ENCODE measurements at places on chromosomes 6 and 20. TPM values are rescaled to one million over a fixed set of nuclear protein-coding genes. Genes with fewer than 3 reads are reported as not detected.

KIF3B gene
- total RNA-seq: 12.2 TPM

FANCE gene
- 11.3 TPM for total RNA-seq

SCRT2 gene
- total RNA-seq: not detected

KCNB1 gene
- total RNA-seq: 0.02 TPM

HMGCLL1 gene
- not detected for total RNA-seq

All from activated naive CD4-positive, alpha-beta T cell treated with anti-CD3 and anti-CD28 coated beads, Interleukin-2, amount 10 ng/mL, durations not matched to agents 5 hours and 36 hours (primary cell).